ENCODE measurements at places on chromosomes 1 and 21.

GRCh38 chr1:246705368-246705767, 18.8 kb upstream of the SCCPDH start:
- no peak for DNase-seq

DNA sequence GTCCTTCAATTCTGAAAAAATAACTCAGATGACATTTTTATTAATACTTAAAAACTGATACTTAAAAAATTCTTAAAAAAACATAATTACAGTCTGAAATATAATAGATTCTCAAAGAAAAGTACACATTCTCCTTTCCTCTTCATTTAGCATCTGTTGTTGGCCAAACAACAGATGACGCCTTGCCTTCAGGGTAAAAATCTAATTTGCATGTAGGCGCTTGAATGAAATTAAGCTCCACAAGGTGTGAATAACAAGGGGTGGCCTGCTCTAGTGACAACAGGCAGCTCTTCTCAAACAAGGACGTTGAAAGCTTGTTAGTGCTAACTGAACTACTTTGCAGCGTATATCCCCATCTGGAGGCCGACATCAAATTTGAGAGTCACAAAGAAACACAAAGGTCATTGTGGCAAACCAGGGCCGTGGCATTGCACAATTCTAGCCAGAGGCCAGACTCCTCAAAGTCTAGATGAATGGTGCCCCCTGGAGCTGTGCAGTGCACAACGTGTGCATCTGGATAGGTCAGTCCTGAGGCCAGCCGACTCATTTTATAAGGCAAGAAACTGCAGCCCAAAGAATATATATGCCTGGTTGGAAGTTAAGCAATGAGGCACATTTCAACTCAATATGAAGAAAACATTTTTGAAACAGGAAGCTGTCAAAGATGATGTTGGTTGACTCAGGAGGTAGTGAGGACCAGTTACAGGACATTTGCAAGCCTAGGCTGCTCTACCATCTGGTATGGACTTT, 459.2 kb upstream of the RUNX1 start:
- peak; percentile 82 for DNase-seq

DNA sequence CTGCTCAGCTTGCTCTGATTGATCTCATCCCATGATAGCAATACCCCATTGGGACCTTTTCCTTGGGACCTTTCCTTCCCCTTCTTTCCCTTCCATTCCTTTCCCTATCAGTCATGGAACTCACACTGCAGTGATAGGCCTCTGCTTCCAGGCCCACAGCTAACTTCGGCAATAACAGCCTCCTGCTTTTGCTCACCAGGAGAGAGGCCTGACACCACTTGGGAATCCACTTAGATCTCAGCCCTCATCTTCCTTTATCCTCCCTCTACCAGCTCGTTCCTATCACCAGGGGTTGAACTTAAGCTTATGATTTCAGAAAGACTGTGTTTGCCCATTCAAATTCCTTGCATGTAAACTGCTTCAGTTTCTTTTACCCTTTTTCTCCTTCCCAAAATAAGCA, 11.0 kb upstream of the TIPRL start:
- no peak for DNase-seq

DNA sequence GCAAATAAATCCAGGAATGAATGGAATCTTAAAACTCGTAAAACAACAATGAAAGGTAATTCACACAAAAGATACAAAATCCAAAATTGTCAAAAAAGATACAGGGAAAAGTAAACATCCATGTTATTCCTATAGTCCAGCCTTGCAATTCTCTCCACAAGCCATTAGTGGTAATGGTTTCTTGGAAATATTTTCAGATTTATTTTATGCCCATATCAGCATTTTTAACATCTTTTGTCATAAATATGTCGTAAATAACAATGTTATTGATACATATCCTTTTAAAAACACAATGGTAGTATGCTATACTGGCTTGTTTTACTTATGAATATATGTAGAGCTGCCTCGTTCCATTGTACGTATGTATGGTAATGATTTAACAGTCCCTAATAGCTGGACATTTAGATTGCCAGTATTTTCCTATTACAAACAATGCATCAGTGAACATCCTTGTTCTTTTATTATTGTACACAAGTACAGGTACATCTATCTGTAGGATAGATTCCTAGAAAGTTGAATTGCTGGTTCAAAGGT, 30.6 kb downstream of the DNTTIP2 start:
- DNase-seq = no peak

DNA sequence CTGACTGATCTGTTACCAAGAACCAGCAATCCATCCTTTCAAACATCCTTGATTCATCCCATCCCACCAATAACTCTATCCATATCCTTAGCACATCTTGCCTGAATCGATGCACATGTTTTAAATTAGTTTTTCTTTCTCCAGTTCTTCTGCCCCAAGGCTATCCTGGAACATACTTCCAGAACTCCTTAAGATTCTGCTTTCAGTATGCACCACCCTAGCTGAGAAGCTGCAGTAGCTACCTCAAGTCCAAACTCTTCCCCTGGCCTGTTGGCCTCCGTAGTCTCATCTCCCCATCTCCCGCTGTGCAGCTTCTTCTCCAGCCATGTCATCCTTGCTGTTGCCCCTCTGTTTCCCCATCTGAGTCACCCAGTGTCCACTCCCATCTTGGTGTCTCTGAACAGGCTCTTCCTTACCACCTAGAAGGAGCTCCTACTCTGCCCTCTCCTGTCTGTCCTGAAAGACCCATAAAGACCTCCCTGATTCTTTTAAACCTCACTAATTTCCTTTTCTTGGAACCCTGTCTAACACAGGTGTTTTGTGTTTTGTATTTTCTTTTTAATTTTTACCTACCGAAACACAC, 108.0 kb downstream of the SGIP1 start:
- no peak for DNase-seq

- DNase-seq = no peak
Measured at GRCh38 chr1:37557402-37557801, 662 bp downstream of the DNALI1 start.

GRCh38 chr1:109078317-109078716, 2.5 kb upstream of the TAF13 start:
- no peak for DNase-seq

DNA sequence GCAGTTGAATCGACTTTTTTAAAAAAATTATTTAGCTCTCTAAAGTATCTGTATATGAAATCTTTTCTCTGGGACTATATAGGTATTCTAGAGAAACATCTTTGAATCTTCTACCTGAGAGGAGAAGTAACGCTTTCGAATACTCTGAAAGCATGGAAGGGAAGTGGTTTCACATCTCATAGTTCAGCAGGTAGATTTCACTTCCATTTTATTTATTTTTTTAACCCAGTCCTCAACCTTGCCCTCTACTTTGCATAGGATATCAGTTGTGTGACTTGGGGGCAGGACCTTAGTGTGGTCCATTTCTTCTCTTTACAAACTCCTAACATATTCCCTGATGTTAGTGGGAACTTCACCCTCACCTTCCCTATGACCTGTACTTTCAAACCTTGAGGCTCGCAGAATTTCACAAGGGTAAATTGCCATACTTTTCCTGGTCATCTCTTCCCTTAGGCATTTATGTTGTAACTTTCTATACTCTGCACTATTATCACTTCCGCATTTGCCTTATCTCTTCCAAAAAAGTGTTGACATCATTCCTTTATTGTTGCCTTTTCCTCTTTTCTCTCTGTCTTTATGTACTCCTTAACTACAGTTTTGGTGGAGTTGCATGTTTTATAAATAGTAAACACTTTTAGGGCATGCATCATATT, 1208.5 kb upstream of the ADGRL4 start:
- no peak for DNase-seq

GRCh38 chr21:32658524-32658923, 46.3 kb upstream of the CFAP298 start:
- no peak for DNase-seq

DNA sequence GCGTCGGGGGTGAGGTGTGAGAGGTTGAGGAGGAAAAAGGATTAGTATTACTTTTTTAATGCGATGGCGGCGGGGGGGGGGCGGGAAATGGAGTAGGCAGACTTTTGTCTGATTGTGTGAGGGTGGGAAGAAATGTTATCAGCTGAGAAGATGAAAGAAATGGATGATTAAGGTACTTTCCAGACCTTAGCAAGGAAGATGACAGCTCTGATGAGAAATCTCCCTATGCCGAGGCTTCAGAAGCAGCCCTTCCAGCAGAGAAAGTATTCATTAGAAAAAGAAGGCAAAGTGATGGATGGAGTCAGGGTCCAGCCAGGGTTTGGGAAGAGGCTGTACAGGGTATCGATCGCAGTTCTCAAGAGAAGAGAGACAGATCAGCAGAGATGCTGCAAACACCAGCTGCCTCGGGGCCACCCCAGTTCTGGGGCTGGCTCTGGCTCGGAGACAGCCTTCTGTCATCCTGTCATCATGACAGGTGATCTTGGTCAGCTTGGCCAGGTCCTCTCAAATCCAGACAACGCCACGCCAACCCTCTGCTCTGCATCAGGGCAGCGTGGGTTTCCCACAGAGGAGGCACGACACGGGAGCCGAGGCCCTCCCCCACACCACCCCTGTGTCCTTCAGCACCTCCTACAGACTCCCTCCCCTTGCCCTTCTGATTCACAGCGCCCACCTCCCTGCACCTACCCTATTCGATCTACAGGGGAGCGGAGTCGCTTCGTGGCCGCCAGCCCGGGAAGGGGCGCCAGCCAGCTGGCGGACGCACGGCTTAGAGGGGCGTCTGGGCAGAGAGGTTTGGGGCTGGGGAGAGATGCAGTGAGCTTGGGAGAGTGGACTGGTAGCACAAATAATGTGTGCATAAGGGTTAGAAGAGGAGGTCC, 674 bp upstream of the ATXN7L2 start:
- DNase-seq = peak; percentile 70

- DNase-seq = no peak
Measured at GRCh38 chr1:94438692-94439276, 20.6 kb downstream of the ABCD3 start.

All from Kasumi-1 (cell line).